ENCODE measurements at places on chromosomes 2 and 18.
A peak's percentile ranks its signal among the peaks of the same experiment; 100 is the strongest.

DNA sequence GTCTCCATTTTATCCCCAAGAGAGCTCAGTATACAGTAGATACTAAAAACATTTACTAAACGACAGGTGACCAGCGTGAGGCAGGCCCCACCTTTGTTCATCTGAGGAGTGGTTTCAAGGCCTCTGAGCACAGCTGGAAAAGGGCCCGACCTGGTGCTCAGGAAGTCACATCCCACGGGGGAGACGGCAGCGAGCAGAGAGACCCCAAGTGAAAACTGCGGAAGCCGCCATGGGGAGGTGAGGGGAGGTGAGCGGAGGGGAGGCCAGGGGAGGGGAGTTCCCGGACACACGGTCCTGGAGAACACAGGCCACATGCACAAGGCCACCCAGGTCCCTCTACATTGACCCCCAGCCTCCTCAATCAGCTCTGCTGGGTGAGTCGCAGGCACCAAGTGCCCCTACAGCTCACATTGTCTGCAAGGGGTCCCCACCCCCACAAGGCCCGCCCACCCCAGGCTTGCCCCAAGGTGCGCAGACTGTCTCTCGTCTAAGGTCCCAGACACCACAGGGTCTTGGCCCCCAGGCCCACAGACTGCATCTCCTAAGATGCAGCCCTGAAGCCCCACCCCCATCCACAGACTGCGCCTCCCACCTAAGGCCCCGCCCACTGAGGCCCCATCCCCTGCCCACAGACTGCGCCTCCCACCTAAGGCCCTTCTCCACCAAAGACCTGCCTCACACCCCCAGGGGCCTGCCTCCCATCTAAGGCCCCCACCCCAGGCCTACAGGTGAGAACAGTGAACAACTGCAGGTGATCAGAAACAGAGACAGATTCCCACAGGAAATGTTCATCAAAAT lies 19.1 kb downstream of the PARD6G start:
- no peak for DNase-seq

DNA sequence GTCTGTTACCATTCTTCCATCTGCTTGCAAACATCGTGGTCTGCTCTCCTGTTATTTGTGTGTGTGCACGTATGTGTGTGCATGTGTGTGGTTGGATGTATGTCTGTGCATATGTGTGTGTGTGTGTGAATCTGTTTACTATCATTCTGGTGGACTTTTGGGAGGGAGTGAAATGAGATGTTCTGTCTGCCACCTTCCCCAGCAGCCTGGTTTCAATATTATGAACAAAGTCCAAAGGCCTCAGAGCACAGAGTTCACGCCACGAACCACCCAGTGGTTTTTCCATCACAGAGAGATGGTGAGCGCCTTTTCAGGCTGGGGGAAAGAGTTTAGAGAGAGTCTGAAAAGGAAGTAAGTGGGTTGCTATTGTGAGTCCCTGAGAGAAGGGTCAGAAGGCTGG lies 67.1 kb upstream of the YWHAQ start:
- DNase-seq, result no peak

- no peak for DNase-seq
Measured at GRCh38 chr2:40169430-40169829, 282.5 kb downstream of the SLC8A1 start.

DNA sequence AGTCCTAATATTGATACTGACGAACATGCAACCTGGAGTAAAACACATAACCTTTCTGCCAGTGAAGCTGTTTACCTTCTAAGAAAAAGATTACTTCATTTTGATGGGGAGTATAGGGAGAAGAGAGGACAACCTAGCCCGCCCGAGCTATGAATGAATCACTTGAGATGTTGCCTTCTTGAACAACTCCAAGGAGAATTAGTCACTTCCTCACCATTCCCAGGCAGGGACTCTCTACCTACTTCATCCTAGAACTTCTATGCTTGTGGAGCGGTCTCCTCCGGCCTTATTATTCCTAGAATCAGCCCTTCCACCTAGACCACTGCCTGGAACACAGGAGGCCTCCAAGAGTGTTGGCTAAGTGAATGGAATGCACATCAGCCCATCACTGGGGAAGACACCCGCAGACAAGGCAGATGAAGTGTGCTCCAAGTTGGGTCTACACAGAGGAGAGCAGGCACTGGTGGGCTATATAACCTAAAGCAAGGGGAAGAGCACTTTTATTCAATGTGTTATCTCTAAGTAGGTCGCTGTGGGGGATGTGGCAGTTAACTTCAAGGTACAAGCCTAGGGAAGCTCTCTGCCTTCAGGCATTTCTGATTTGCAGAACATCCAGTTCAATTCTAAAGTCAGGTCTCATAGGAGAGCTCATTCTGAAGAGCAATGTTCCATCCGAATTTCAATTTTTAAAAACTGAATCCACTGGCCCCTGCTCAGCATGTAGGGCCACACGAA lies 57.4 kb downstream of the STK39 start:
- DNase-seq, result no peak

DNA sequence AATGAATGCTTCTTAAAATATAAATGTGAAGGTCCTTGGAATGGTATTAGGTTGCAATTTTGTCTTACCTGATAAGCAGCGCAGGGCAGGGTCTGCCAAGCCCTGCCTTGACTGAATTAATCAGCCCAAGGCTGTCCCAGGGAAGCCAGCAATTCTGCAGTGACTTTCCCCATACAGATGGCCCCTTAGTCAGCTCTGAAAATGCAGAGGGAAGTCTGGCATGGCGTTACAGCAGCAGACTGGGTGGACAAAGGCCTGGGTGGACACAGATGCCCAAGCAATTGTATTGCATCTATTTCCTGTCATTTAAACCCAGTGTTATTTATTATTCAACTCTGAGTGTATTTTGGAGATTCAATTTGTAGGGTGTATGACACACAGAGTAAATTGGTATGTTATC lies 56.6 kb upstream of the NOL4 start:
- no peak for DNase-seq

- peak; percentile 20 for DNase-seq
Measured at GRCh38 chr2:25951071-25951547, 31.2 kb downstream of the KIF3C start.

GRCh38 chr2:24826773-24827145 lies 33.5 kb downstream of the CENPO start:
- DNase-seq, result no peak

DNA sequence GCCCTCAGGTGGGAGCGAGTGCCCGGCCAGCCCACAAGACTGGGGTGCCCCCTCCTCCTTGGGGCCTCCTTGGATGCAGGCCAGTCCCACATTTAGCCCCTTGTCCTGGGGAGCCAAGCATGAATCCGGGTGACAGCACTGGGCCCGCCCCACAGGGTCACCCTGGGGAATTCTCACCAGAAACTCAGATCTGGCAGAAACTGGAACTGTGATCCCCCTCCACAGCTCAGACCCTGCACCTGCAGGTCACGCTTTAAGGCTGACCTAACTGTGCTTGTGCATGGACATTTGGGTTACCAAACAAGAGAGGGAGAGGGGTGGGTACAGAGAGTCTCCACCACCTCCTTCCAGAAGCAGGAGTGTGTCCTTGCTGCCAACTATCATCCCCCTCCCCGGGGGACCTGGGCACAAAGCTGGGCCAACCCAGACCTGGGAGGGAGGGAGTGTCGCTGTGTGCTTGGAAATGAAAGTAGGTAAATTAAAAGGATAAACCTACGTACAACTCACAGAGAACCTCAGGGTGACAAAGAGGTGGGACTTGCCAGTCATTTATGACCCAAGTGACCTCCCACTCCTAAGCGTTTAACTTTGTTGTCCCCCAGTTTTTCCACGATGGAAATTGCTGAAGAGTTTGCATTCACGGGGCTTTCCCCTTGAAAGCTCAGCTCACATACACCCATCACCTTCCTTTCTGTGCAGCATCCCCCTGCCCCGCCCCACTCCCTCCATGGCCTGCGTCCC lies 9.1 kb downstream of the ITM2C start:
- DNase-seq, result no peak

DNA sequence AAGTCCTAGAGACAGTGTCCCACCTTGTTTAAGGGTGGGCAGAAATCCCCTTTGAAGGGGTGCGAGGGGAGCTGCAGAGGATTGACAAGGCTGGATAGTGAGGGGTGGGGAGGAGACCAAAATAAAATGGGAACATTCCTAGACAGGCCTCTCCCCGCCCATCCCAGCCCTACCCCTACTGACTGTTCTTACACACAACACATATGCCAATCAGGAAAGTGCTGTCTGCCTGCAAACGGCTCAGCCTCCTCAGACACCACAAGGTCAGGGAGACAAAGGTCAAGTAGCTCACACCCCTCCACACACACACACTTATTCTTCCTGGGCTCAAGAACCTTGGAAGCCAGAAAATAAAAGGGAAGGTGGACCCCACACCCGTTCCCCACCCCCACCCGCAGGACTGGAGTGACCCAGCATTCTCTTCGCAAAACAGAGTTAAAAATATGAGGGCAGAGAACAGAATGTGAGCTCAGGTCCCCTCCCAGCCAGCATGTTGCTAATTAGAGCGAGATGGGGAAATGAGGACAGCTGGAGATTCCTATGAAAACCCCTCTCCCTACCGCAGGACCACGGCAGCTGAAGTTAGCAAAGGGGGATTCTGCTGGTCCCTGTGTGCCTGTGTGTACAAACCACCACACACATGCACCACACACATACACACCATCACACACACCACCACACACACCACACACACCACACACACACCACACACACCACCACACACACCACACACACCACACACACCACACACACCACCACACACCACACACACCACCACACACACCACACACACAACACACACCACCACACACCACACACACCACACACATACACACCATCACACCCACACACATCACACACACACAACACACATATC lies 197.8 kb downstream of the TNS1 start:
- no peak for DNase-seq

DNA sequence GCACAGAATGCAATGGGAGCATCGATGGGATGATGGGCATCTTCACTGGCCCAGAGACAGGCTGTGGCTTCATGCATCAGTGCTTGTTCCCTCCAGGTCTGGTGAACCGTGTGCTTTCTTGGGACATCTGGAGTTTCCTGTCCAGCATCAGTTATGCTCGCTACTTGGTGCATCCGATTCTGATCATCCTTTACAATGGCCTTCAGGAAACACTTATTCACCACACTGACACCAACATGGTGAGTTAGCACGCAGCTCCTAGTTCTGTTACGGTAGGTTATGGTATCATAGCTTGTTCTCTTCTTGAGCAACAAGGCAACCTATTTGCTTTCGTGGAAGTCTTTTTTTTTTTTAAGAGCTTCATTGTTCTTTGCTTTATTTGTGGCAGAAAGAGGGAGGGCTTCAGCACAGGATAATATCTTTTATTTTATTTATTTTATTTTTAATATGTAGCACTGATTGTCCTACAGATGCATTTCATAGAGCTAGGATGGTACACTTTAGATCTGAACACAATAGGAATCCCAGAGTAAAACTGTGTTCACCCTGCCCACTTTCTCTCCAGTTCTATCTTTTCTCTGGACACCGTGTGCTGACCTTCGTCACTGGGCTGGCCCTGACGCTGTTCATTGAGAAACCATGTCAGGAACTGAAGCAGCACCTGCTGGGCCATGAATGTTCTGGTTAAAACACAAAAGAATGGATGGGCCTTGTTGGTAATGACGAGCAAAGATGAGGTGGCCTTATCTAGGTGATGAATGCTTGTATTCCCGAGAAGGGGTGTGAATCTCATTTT lies 71.2 kb upstream of the SEC11C start:
- DNase-seq, result no peak

GRCh38 chr2:226496273-226496550 lies 303.4 kb downstream of the IRS1 start:
- no peak for DNase-seq

DNA sequence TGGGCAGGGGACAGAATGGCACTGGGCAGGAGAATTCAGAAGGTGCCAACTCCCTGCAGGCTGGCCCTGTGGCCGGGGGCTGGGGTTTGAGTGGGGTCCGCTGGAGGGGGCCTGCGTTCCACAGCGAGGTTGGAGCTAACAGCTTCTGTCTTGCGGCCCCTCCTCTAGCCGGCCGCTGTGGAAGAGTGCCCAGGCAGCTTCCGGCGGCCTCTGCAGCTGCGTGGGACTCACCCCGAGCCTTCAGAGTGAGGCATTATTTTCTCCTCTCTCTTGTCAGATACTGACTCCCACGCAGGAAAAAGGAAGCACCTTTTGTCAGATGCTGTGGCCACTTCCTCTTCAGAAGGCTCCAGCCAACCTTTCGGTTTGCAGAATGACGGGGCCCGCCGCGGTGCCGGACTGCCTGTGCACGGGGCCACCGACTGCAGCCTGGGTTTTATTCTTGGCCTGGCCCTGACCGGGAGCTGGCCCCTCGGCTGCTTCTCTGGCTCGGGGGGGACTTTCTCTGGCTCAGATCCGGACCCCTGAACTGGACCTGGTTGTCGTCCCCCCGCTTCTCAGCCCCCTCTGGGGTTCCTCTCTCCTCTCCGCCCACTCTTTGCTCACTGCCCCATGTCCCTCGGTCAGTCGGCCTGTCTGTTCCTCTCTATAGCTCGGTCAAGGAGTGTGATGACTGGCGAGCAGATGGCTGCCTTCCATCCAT lies 40.1 kb downstream of the ARHGAP25 start:
- DNase-seq, result peak; percentile 48

- DNase-seq, result no peak
Measured at GRCh38 chr2:119405151-119405550, 26.5 kb upstream of the TMEM37 start.

- no peak for DNase-seq
Measured at GRCh38 chr2:164800572-164800971, 41.1 kb downstream of the COBLL1 start.

- no peak for DNase-seq
Measured at GRCh38 chr18:40875101-40875615, 1079.9 kb upstream of the PIK3C3 start.

DNA sequence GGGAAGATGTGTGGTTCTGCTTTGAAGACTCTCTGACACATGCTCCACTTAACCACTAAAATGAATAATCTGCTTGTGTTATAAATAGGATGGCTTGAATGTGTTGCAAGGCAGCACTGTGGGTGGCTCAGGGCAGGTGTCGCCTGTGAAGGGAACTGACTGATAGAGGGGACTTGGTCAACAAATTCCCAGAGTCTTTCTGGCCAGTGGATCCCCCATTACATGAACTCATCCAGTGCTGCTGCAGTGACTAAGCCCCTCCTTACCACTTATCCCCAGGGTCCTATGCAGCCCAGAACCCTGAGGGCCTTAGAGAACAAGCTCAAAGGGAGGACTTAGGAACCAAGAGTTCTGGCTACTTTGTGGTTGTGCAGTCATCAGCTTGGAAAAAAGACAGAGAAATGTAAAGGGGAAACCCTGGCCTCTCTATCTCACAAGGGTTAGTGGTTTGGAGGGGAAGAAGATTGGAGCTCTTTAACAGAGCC lies 226.2 kb upstream of the TNP1 start:
- DNase-seq, result no peak

- DNase-seq, result no peak
Measured at GRCh38 chr2:33812707-33813106, 213.6 kb upstream of the FAM98A start.

DNA sequence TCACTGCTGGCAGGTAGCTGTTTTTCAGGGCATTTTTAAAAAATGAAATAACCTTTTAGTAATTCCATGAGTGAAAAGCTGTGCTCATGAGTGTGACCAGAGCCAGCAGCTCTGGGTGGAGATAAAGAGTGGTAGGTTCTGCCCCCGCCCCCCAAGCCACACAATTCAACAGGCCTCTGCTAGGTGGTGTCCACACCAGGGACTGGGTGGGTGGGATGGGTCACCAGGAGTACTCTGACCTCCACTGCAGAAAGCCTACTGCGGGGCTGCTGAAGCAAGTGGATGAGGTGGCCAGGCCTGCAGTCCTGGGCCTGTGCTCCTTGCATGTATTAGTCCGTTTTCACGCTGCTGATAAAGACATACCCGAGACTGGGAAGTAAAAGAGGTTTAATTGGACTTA lies 15.3 kb downstream of the PARD6G start:
- no peak for DNase-seq

GRCh38 chr2:169963786-169964185 lies 136.5 kb downstream of the UBR3 start:
- DNase-seq, result no peak

- no peak for DNase-seq
Measured at GRCh38 chr2:69811018-69811417, 18.4 kb upstream of the GMCL1 start.

Data from stimulated activated CD8-positive, alpha-beta memory T cell treated with anti-CD3 and anti-CD28 coated beads, Interleukin-4, amount 100 ng/mL, for 4 hours (primary cell).